ENCODE measurements at places on chromosomes 5 and 9.

- DNase-seq, result no peak
These were observed 69.0 kb upstream of the GLRX start for GRCh38 chr5:95891499-95891898.

DNA sequence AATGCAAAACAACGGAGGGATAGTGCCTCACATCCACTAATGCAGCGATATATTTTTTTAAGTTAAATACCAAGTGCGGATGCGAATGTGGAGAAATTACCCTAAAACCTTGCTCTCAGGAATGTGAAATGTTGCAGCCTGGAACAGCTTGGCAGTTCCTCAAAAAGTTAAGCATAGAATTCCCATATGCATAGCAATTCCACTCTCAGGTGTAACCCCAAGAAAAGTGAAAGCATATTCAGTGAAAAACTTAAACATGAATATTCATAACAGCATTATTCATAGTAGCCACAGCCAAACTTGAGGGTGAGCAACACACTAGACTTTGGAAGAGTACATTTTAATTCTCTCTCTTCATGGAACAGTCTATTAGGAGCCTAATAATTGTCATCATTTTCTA, 83.2 kb upstream of the ICE1 start:
- DNase-seq, result no peak

- no peak for DNase-seq
These were observed 469.1 kb downstream of the RAB3C start for GRCh38 chr5:59051951-59052350.

DNA sequence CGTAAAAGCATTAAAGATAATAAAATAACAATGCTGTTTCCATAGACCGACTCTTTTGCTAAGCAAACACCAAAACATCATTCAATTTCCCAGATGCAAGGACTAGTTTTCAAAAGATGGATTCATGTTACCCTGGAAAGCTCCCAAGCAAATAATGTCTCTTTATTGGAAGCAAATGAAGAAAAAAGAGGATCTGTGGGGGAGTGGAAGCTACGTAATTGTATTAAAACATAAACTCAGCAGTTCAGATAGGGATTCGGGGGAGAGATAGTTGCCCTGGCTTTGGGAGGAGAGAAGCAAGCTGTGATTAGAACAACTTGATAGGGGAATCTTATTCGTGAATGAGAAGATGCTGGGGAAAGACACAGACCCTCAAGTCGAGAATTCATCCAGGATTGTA, 491.0 kb upstream of the CLINT1 start:
- no peak for DNase-seq

- DNase-seq, result no peak
These were observed 139.0 kb downstream of the CACNA1B start for GRCh38 chr9:138016406-138017187.

DNA sequence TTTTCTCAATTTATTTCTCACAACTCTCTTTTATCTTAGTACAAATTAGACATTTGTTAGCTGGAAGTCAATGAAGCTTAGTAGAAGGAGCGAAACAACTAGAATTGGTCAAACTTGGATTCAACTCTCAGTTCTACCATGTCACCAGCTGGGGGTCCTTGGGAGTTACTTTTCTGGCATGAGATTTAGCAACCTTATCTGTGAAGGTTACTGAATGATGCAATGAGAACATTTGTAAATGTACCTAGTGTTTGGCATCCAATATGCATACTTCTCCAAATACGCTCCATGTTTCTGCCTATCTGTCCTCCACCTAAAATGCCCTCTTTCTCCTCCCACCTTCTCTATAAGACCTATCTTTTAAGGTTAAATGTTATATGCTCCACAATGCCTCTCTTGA, 6.3 kb downstream of the HNRNPA0 start:
- no peak for DNase-seq

GRCh38 chr5:60703944-60704343, 4.0 kb upstream of the DEPDC1B start:
- DNase-seq, result no peak

DNA sequence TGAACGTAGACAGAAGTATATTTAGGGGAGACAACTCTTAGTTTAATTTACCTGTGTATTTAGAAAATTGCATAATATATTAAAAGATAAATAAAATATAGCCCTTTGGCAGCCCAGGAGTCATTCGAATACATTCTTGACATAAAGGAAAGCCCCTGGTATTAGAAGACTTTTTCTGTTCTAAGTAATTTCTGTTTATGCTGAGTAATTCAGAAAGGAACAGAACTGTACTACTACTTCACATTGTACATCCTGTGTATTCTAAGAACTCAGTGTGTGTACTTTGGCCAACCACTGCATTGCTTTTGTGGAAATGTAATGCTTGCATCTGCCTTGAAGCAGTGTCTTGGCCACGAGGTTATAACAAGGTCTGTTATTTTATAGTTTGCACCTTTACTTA, 136.4 kb downstream of the KDM4C start:
- DNase-seq, result no peak

GRCh38 chr5:134114886-134115805, 665 bp downstream of the TCF7 start:
- no peak for DNase-seq

GRCh38 chr5:123297866-123298265, 125.3 kb downstream of the CEP120 start:
- no peak for DNase-seq

DNA sequence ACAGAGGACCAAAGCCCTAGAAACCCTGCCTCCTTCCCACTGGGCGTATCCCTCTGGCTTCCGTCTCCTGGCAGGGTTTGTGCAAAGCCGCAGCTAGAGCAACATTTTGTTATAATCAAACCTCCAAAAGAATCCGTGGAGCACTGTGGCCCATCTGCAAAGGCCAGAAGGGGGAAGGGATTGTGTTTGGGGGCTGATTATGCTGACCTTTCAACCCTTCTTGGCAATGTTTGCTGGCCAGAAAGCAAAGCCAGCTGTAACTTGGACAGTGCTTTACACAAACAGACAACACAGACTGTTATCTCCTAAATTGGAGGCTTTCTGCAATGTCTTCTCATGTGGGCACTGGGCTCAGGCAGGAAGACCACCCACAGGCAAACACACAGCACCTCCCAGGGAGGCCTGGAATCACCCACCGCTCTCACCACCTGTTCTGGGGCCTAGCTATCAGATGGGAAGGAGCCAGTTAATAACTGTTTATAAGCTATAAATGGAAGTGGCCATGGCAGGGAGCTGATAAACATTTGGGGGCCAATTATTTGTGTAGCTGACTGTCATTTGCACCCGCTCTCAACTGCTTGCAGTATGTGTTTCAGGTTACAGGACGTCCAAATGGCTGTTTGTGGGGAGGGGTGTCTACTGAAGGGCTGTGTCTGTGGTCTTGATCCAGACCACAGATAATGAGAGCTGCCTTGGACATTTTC, 121.6 kb upstream of the ERCC6L2 start:
- no peak for DNase-seq

GRCh38 chr5:93884254-93884653, 142.9 kb upstream of the POU5F2 start:
- DNase-seq, result no peak

DNA sequence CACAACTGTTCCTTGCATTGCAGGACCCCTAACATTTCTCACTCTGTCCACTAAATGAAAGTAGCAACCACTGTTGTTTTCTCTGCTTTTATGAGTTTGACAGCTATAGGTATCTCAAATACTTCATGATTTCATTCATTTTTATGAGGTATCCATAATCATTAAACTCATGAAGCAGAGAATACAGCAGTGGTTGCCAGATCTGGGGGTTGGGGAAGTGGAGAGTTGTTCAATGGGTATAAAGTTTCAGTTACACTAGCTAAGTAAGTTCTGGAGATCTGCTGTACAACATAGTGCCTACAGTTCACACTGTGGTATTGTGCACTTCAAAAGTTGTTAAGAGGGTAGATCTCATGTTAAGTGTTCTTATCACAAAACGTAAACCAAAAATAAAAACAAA, 23.4 kb upstream of the CAMK4 start:
- DNase-seq, result no peak

GRCh38 chr9:109409773-109410397, 88.2 kb downstream of the PTPN3 start:
- no peak for DNase-seq

- DNase-seq, result no peak
These were observed 94.4 kb upstream of the ITGA1 start for GRCh38 chr5:52693280-52693679.

DNA sequence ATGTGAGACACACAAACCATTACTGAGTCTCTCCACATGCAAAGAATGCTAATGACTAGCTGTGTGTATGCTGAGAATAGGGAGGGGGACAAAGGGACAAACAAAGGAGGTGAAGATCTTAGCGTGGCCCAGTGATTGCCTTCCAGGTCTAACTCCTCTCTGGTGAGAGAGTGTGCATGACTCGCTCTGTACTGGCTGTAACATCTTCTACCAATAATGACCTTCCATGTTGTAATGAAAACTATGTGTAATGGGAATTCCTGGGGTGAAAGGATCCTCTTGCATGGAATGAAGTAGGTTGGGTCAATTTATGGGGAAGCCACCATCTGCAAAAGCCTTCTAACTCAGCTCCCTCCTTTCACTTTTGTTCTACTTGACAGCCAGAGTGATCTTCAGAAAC, 24.4 kb upstream of the GPR151 start:
- DNase-seq, result no peak

GRCh38 chr5:58543723-58544122, 39.2 kb upstream of the RAB3C start:
- DNase-seq, result no peak

GRCh38 chr5:37165761-37166160, 83.4 kb downstream of the CPLANE1 start:
- no peak for DNase-seq

DNA sequence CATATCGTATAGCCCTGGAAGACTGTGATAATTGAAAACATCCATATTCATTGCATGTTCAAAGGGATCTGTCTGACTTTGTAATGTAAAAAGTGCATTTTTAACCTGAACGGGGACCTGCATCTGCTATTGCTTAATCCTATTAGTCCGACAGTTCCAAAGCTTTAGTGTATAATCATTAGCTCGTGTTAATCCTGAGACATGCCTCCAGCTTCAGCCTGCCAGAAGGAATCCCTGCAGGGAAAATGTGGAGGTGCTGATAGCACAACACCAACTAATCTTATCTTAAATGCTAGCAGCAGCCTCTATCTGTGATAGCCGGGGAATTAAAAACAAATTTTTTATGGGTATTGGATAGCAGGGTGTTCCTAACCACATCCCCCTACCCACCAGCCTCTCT, 495.2 kb downstream of the TLE4 start:
- DNase-seq, result no peak

GRCh38 chr9:1219284-1219683, 169.1 kb downstream of the DMRT2 start:
- DNase-seq, result no peak

GRCh38 chr5:171650597-171650996, 135.0 kb upstream of the SMIM23 start:
- no peak for DNase-seq

- no peak for DNase-seq
These were observed 65.9 kb downstream of the IPPK start for GRCh38 chr9:92603990-92604389.

- DNase-seq, result no peak
These were observed 234.0 kb downstream of the DIRAS2 start for GRCh38 chr9:90408659-90409058.

DNA sequence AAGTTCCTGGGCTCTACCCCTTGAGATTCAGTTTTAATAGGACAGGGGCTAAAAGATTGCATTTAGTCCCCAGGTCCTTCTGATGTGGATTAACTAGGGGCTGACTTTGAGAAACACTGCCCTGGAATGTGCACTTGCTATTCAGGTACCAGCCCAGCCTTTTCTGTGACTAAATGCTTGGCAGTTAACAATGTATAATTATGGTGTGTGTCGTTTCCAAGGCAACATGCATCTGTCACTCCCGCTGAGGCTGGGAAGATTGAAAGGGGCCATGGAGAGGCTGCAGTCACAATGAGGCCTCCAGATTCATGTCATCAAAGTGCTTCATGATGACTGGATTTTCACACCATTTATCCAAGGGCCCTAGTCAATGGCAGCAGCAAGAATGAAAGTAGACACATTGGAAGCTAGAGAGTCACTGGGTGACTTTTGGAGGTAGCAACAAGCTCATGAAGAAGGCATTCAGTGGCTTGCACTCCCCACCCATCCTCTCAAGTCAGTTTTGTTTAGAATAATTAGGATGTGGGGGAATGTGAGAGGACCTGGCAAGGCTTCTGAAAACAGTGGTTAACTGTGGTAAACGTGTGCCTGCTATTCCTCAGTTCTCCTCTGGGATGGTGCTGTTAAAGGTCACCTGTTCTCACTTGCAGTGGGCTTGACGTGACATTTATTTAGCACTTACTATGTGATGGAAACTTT, 28.3 kb downstream of the RAI14 start:
- no peak for DNase-seq

DNA sequence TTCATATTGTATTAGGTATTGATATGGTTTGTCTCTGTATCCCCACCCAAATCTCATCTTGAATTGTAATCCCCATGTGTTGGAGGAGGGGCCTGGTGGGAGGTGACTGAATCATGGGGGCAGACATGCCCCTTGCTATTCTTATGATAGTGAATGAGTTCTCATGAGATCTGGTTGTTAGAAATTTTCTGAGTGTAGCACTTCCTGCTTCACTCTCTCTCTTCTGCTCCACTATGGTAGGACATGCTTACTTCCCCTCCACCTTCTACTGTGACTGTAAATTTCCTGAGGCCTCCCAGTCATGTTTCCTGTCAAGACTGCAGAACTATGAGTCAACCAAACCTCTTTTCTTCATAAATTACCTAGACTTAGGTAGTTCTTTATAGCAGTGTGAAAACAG, 187.4 kb upstream of the SLC24A2 start:
- DNase-seq, result no peak

- no peak for DNase-seq
These were observed 426.4 kb upstream of the TYRP1 start for GRCh38 chr9:12266758-12267157.

GRCh38 chr9:2620919-2621721, 467 bp upstream of the VLDLR start:
- DNase-seq, result no peak

GRCh38 chr5:111461255-111461671, 51.1 kb downstream of the STARD4 start:
- DNase-seq, result no peak

- no peak for DNase-seq
These were observed 35.1 kb downstream of the EXOSC2 start for GRCh38 chr9:130728721-130729120.

Data from cortex of kidney (tissue), 1 donor.